ENCODE measurements at places on chromosomes 6 and 20.
A peak's percentile ranks its signal among the peaks of the same experiment; 100 is the strongest.

DNA sequence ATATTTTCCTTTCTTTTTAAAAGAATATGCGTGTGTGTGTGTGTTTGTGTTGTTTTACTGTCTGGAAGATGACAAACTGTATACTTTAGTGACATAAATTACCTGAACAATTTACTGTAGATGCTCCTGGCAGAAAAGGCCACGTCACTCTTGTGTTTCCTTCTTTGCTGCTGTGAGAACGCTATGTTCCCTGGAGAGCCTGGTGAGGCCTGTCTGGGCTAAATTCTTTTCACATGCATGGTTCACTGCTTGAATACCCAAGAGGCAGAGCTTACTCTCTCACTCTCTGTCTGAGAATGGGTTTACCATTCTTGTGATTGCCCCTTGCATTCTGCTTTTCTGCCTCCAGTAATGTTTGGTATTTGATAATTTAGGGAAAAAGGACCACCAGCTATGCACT is 64.3 kb downstream of the EDN1 start:
- no peak for DNase-seq

GRCh38 chr20:33791959-33792597 is 19.1 kb upstream of the CHMP4B start:
- peak; percentile 47 for DNase-seq

GRCh38 chr6:50831186-50831585 is 12.5 kb downstream of the TFAP2B start:
- DNase-seq: no peak

DNA sequence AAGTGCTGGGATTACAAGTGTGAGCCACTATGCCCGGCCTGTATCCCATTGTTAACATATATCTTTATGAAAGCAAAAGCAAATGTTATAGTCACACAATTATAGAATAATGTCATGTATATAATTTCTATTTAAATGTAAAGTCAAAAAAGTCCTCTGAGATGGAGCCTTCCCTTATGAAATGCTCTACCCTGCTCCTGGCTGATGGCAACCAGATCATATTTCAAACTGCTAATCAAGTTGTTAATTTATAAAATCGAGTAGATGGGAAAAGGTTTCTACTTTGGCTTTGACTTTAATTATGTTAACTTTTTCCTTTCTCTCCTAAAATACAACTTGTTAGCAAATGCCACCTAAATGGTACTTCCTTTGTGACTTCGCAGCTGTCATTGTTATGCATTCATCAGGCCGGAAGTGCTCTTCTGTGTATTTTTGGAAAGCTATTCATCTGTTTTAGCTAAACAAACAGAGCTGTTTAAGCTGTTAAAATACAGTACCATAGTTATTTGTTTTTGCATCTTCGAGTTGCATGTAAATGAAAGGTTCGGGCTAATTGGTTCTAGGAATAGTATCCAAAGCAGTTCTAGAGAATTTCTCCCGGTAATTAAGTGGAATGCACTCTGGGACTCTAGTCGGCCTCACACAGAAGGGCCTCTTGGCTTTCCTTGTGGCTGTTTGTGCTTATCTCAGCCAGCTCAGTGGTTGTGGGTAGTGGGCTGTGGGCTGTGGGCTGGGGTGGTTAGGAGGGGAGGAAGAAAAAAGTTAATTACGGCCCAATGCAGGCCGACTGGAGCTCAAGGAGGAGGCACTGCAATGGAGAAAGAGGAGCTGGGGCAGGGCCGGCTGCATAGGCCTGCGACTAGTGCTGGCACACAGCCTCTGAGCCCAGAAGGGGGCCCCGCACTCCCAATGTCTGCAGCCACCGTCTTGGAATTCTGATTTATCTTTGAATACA is 34.8 kb downstream of the SLC35D3 start:
- DNase-seq: no peak

DNA sequence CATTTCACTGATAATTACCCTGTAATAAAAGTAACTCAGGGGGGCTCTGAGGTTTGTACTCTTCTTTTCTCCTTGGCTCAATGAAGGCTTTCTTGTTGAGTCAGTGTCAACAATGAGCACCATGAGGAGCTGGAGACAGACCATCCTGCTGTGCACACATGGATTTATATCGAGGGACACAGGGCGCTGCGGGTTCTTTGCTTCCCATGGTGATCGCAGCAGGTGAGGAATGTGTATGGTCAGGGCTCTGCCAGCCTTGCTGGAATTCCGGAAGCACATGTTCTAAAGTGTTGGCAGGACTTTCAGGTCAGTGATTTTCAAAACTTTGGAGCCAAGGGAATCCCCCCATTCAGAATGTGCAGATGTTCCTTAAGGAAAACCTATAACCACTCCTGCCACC is 27.1 kb downstream of the SMOC2 start:
- no peak for DNase-seq

- DNase-seq: no peak
Measured at GRCh38 chr20:22339091-22339881, 245.1 kb downstream of the FOXA2 start.

All from activated T-cell treated with anti-CD3 and anti-CD28 coated beads for 4 hours (primary cell).